Regular cardiac myocyte (primary cell): ENCODE measurements at places on chromosomes 3 and 15. TPM values are rescaled to one million over a fixed set of nuclear protein-coding genes. Genes with fewer than 3 reads are reported as not detected.

PIGZ gene
- 1.5 and 8.7 TPM in 2 replicates for total RNA-seq

MYEF2 gene
- 5.4 and 5.6 TPM in 2 replicates for total RNA-seq

GPR171 gene
- total RNA-seq, result 0.28 TPM in 1 of 2 replicates, not detected in the other

CIB2 gene
- total RNA-seq, result 1.7 and 1.9 TPM in 2 replicates

IQCF5 gene
- not detected in 2 replicates for total RNA-seq

MAP1A gene
- 39.5 and 44.3 TPM in 2 replicates for total RNA-seq

XYLB gene
- 3.9 and 4.4 TPM in 2 replicates for total RNA-seq

TOPBP1 gene
- 21.7 and 37.6 TPM in 2 replicates for total RNA-seq

THRB gene
- 0.19 and 1.4 TPM in 2 replicates for total RNA-seq

KCNMB2 gene
- total RNA-seq, result not detected in 2 replicates

MYRIP gene
- total RNA-seq, result under 0.01 and 1.2 TPM in 2 replicates

TERB2 gene
- total RNA-seq, result not detected in 2 replicates

TMCO5A gene
- not detected in 2 replicates for total RNA-seq

PROS1 gene
- total RNA-seq, result 11.3 and 43.7 TPM in 2 replicates

DUT gene
- 44.5 and 66.7 TPM in 2 replicates for total RNA-seq

CCR8 gene
- not detected in 2 replicates for total RNA-seq

SLC28A2 gene
- under 0.01 TPM in 1 of 2 replicates, not detected in the other for total RNA-seq

NRROS gene
- total RNA-seq, result 0.58 and 0.85 TPM in 2 replicates

AGBL1 gene
- not detected in 2 replicates for total RNA-seq

GOLGA8T gene
- total RNA-seq, result 0.28 TPM in 1 of 2 replicates, not detected in the other

AGTR1 gene
- 2.3 and 4.4 TPM in 2 replicates for total RNA-seq

GOLGA8Q gene
- 0.58 and 1.4 TPM in 2 replicates for total RNA-seq

FEZF2 gene
- total RNA-seq, result not detected in 2 replicates
